ENCODE measurements at places on chromosomes 13 and 19.

DNA sequence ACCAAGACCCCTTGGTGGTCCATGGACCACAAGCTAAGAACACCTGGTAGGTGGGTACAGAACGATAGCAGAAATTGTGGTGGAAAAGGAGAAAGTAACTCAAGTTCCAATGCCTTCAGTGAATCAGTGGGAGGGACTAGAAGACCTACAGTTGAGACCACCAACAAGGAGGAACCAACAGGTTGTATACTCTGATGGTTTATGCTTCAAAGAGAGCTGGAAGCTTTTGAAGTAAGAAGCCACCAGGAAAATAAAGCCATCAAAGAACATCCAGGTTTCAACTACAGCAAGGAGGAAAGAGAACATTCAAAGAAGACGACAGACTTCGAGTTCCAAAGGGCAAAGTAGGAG lies 42.4 kb downstream of the DIAPH3 start:
- no peak for DNase-seq

GRCh38 chr19:11168568-11168967 lies 13.0 kb upstream of the SPC24 start:
- no peak for DNase-seq

DNA sequence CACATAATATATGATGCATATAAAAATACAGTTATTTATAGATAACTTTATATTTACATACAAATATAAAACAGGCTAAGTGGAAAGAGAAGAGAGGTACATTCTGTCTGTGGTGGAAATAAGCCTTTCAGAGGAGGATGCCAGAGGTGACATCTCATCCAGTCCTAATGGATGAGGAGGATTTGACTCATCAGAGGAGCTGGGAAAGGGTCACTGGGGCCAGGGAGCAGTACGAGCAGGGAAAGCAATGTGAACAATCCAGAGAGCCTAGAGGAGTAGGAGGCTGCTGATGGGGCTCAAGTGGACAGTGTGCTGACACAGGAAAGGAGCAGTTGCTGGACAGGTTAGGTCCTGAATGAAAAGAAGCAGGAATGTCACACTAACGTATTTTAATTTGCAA lies 18.6 kb downstream of the NALCN start:
- no peak for DNase-seq

DNA sequence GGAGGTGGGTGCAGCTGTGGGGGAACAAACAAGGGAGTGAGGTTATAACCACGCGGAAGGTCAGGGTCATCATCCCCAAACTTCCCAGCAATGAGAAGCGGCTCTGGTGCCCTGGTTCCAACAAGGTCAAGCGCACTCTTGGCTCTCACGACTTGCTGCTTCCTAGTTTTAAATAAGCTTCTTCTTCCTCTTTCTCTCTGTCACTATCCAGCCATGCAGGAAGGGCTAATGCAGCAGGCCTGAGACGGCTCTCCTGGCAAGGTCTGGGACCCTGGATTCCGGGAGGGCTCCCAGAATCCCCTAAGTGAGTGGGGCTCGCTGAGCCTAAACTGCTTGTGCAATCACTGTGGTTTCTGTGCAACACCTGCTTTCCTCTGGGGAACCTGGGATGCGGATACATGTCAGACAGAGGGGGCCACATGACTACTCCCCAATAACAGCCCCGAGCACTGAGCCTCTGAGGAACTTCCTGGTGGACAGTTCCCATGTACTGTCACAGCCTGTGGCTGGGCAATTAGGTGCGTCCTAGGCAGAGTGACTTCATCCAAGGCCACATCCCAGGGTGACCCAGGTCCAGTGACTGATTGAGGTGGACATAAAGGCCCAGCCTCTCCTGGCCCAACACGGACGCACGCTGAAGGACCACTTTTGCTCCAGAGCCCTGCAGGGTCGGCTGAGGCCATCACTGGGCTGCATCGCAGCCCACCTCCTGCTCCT lies 24.2 kb downstream of the VRK3 start:
- no peak for DNase-seq

DNA sequence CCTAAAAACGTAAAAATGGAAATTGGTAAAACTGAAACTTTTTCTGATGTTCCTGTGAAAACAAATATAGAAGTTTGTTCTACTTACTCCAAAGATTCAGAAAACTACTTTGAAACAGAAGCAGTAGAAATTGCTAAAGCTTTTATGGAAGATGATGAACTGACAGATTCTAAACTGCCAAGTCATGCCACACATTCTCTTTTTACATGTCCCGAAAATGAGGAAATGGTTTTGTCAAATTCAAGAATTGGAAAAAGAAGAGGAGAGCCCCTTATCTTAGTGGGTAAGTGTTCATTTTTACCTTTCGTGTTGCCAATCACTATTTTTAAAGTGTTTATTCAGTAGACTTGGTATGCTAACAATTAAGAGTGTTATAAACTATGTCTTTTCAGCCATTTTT lies 25.6 kb downstream of the BRCA2 start:
- DNase-seq, result no peak

- DNase-seq, result no peak
Observed at GRCh38 chr19:29245215-29245614, 32.3 kb upstream of the UQCRFS1 start.

Data from NCI-H187 (cell line).